ENCODE measurements at places on chromosomes 4 and X. TPM values are rescaled to one million over a fixed set of nuclear protein-coding genes. Genes with fewer than 3 reads are reported as not detected.

Gene PLXNB3
- total RNA-seq: 3.7 TPM

Gene GPRASP3
- total RNA-seq: 4.9 TPM

Gene GPR101
- not detected for total RNA-seq

Gene SASH3
- total RNA-seq: not detected

Gene MAGEA3
- total RNA-seq: 3.4 TPM

Gene PNMA6A
- total RNA-seq: 4.8 TPM

Gene CNKSR2
- total RNA-seq: 3.7 TPM

Gene GYG2
- 4.2 TPM for total RNA-seq

Gene FGFBP1
- 4.3 TPM for total RNA-seq

Gene PPARGC1A
- total RNA-seq: 0.06 TPM
